ENCODE measurements at places on chromosomes 16 and 17.
A peak's percentile ranks its signal among the peaks of the same experiment; 100 is the strongest.

DNA sequence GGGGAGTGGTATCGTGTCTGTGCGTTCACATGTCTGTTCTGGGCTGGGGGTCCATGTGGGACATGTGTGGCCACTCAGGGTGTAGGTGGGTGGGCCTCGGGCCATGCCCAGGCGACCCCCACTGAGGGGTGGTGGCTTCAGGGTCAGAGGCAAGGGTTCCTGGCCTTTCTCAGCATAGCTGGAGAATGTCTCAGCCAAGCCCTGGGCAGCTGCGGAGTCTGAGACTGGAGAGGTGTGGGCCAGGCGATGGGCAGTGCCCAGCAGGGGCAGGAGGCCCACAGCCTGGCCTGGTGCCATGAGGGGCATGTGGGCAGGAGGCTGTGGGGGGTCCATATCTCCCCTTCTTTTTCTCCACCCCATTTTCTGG is 1.2 kb downstream of the FSCN2 start:
- no peak for DNase-seq

DNA sequence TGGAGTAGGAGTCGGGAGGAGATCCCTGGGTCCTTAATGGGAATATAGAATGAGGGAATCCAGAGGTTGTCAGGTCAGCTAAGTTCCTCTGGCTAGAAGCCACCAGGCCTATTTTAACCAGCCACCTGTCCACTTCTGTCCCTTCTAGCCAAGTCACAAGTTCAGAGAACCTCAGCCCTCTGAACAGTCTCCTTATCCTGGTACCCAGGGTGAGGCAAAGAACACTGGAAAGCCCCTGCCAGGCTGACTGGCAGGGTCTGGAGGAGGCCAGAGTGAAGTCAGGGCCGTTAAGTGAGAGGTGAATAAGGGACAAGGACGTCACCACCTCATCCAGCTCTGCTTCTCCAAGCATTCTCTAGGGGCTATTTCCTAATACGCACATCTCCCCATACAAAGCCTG is 2.7 kb downstream of the CTDNEP1 start:
- no peak for DNase-seq

DNA sequence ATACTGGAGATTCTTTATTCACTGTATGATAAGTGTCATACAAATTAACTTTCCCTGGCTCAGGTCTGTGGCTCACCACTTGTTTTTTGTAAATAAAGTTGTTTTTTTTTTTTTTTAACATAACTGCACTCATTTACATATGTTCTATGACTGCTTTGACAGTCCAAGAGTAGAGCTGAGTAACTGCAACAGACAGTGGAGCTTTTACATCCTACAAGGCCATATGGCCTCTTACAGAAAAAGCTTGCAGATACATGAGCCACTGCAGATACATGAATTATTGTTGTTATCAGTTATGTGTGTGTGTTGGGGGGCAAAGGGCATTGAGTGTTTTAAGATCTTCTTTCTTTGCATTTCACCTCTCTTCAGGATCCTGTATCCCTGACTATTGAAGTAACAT is 311.7 kb downstream of the BCAS3 start:
- DNase-seq = no peak

- no peak for DNase-seq
Measured at GRCh38 chr16:3732171-3732570, 14.8 kb upstream of the TRAP1 start.

DNA sequence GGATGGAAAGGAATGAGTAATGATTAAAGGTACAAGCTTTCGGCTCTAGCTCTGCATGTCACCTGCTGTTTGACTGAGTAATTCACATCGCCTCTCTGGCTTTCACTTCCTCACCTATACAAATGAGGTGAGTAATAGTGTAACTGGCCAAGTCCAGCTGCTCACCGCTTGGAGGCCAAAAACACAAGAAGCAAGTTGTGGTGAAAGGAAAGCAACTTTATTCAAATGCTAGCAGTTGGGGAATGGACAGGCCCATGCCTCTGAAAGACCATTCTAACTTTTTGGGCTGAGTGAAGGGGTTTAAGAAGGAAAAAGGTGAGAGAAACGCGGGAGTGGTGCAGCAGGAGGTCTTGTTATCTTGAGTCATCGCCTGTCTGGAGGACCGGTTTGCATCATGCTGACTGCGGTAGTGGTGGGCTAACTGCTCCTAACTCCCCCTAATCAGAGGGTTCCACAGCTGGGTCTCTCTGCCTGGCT is 45.7 kb upstream of the CSNK2A2 start:
- no peak for DNase-seq

DNA sequence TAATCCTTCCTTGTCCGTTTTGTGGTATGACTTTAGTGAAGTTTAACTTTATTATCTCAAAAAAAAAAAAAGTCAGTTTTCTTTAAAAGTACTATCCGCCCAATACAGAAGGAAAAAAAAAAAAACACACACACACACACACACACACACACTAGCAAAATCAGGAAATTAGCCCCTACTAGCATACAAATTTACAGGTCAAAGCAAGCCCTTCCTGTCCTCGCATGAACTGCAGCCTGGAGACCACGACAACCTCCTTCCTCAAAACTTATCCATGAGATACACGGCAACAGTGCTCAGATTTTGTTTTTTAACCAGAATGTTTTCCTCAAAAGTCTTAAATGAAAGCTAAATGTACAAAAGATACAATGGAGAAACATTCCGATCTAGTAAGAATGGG is 16.2 kb downstream of the NCOR1 start:
- no peak for DNase-seq

DNA sequence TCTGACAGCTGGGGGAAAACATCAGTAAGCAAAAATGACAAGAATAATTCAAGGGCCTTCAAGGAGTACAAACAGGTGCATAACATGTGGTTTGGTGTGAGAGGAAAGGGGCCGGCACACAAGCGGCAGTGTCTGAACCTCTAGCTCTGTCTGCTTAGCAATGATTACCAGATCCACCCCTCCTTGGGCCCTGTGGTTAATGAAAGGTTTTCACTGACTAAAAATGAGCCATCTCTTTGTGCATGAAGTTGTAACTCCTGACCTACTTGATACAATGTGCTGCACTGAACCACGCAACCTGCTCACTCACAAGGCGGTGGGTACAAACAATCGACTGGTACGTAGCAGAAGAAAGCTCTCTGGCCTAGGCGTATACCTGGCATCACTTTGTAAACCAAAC is 15.1 kb downstream of the FAM117A start:
- no peak for DNase-seq

DNA sequence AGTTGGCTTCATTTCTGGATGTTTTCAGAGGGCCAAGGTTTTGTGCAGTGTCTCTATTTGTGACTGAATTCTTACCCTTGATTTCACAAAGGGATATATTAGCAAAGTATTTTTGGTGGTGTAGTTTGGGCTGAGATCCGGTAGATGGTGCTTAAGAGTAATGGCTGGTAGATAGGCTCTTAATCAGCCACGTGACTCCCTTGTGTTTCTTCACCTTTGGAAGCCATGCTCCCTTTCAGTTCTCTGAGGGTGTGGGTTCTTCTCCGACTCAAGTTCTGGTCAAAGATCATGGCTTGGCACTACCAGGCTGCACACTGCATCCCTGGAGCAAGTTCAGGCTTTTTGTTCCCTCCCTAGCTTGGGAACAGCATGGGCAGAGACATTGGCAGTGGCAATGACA is 887.3 kb downstream of the CDH8 start:
- DNase-seq = peak; percentile 34

- no peak for DNase-seq
Measured at GRCh38 chr17:63399316-63399715, 46.8 kb downstream of the CYB561 start.

DNA sequence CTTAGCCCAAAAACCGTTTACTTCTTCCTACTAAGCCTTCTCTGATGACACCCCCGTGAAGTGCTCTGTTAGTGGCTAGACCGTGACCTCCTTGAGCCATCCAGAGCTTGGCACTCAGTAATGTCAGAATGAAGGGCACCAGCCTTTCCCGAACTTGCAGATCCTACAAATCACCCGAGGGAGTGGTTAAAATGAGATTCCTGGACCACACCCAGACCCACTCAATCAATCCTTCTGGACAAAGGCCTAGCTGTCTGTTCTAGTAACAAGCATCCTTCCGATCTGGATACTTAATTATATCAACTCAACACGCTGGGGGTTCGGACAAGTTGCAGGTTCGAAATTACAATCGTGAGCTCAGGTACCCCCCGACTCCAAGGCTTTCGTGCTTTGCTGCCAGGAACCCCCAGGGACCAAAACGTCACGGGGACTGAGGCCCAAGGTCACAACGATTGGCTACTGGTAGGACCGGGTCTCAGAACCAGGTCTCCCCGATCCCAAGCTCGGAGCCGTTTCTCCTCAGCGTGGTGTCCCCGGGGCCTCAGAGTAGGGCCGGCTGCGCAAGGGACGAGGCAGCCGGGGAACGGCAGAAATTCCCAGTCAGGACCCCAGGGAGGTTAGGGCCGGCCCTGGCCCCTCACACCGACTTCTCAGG is 527 bp downstream of the CIAPIN1 start:
- DNase-seq = peak; percentile 26

DNA sequence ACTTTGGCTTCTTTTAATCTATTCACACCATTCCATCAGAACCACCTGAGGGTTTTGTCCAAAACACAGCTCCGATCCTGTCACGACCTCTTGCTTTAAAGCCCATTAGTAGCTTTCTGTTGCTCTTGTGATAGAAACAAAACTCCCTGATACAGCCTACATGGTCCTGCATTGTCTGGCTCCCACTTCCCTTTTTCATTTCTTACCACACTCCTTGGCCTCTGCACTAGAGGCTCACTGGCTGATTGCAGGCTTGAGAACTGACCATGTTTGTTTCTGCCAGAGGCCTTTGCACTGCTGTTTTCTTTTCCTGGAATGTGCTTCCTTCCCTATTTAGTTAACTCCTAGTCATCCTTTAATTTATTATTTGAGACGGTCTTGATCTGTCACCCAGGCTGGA is 23.7 kb downstream of the IST1 start:
- DNase-seq = no peak

GRCh38 chr16:4913130-4913773 is 23.7 kb downstream of the PPL start:
- no peak for DNase-seq

GRCh38 chr17:55069983-55070529 is 101.5 kb downstream of the STXBP4 start:
- no peak for DNase-seq

DNA sequence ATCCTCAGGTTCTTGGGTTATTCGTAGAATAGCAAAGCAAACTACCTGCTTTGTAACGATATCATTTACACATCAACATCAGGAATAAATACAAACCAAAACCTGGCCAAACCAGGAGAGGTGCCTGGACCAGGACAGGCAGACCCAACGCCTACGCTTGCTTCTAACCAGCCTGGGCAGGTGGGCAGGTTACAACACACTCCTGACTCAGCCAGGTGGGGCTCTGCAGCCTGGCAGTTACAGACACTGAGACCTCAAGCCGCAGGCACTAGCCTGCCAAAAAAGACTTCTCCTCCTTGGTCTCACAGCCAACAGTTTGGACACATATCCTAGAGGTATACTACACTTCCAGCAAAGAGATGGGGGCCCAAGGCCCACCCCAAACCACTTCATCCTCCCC is 14.0 kb downstream of the ANKRD11 start:
- DNase-seq = peak; percentile 53

- DNase-seq = no peak
Measured at GRCh38 chr16:10616419-10616755, 36.0 kb upstream of the EMP2 start.

DNA sequence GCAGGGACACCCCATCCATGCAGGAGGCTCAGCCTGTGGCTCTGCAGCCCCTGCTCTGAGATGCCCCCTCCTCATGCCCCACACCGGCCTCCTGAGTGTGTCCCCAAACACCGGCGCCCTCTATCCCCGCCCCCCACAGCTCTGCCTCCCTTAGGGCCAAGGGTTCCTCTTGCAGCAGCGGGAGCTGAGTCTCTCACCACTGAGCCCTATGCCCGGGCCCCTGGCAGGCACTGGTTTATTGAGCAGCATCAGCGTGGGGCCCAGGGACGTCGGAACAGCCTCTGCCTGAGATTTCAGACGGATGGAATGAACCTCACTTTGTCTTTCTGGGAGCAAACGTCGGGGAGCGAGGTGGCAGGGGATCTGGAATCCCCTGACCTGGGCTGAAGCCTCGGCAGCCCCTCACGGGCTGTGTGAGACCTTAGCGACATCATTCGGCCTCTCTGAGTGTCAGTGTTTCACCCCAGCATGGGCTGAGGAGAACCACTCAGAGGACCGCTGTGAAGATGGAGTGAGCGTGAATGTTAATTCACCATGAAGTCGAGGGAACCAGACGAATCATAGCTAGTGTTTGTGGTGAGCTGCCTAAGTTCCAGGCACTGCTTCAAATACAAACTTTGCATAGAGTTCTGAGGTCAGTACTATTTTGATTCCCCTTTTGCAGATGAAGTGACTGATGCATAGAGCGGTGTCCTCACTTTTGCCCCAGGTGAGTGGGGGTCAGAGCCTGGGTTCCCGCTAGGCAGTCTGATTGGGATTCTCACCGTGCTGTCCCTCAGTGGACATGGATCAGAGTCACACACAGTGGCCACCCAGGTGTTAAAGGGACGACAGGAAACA is 5.3 kb upstream of the C16orf74 start:
- no peak for DNase-seq

DNA sequence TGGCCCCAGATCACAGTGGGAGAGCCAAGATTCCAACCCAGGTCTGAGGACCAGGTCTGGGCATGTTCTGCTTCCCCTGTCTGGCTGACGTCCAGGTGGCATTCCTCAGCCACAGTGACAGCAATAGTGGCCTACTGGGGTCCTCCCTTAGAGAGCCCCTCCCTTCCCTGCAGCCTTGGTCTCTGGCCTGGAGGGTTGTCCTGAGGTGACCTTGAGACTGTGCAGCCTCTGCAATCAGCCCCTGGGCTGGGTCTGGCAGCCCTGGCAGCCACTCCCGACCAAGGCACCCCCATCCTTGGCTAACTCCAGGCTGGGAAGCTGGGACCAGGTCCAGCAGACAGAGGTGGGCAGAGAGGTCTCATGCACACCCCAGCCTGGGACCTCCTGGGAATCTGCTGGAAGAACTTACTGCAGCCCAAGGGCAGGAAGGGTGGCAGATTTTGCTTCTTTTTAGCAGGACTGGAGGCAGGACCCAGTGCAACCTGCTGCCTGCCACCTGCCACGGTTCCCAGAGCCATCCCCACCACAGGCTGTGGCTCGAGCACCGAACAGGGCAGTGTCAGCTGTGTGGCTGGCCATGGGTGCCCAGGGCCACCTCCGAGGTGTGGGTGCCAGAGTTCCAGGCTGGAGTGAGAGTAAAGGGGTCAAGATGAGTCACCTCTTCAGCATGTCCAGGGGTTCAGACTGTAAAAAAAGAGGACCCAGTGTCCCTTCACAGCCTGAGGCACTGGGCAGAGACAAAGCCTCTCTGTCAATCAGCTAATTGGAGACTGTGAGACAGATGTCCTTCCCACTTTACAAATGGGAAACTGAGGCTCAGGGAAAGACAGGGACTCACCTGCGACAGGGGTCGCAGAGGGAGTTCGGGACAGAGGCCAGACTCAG is 12.6 kb downstream of the GRB7 start:
- DNase-seq = no peak

- peak; percentile 65 for DNase-seq
Measured at GRCh38 chr16:63289834-63290460, 1253.7 kb upstream of the CDH8 start.
